ENCODE measurements at places on chromosomes 3 and 15.

- DNase-seq = no peak
These were observed 689.1 kb upstream of the LMCD1 start for GRCh38 chr3:7812490-7812889.

DNA sequence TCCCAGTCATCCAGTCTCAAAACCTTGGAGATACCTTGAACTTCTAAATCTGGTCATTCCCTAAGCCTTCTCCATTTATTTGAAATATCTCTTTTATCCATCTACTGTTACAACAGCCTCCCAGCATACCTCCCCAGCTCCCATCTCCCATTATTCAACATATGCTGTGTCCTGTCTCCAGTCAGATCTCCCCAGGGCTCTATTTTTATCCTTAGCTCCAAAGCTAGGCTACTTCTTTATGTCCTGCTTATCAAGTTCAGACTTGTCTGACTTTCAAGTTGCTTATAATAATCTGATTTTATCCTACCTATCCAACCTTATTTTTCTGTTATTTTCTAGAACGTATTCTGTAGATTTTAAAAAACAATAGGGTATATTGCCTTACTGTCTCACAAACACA lies 44.2 kb downstream of the IQGAP1 start:
- DNase-seq = no peak

DNA sequence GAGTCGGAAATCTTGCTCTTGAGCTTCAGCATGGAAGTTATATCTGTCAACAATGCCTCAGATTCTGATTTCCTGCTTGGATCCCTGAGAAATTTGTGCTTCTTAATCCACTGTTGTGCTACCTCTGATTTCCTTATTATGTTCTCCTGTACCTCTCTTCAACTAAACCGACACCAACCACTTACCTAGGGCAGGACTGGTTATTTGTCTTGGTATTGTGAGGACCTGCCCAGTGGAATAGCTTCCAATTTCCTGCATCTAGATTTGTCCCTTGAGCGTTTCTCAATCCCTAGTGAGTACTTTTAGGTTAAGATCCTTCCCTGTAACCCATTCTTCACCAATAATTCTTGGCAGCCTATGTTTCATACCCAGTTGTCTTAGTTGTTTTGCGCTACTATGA lies 720.5 kb upstream of the ZNF385D start:
- DNase-seq = no peak

- no peak for DNase-seq
These were observed 76.3 kb downstream of the KLHL25 start for GRCh38 chr15:85718271-85718971.

DNA sequence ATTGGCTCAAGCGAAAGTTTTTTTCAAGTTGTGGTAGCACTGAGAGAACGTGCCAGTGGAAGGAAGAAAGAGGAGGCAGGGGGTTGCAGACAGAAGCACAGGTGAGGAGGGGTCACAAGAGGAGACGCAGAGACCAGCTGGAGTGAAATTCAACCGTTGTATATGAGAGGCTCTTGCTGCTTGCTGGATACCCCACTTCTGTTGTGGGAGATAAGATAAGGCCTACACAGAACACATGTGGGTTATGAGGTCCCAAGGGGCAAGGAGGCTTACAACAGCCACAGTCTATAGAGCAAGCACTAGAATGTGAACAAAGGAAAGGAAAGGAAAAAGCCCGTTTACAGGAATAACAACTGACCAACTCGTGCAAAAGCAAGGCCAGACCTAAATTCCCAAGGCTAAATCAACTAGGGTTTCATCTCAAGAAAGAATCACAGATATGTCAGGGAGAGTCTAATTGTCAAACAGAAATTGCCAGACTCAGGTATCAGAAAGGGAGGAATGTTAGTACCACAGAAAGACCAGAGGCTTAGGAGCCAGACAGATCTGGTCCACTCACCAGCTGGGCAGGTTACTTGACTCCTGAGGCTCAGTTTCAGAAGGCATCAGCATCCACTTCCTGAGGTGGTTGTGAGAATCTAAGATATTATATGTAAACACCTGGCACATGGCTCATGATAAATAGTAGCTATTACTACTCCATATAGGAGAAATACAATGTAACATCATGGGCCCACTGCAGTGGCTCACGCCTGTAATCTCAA lies 60.9 kb downstream of the MSL2 start:
- peak; percentile 25 for DNase-seq

DNA sequence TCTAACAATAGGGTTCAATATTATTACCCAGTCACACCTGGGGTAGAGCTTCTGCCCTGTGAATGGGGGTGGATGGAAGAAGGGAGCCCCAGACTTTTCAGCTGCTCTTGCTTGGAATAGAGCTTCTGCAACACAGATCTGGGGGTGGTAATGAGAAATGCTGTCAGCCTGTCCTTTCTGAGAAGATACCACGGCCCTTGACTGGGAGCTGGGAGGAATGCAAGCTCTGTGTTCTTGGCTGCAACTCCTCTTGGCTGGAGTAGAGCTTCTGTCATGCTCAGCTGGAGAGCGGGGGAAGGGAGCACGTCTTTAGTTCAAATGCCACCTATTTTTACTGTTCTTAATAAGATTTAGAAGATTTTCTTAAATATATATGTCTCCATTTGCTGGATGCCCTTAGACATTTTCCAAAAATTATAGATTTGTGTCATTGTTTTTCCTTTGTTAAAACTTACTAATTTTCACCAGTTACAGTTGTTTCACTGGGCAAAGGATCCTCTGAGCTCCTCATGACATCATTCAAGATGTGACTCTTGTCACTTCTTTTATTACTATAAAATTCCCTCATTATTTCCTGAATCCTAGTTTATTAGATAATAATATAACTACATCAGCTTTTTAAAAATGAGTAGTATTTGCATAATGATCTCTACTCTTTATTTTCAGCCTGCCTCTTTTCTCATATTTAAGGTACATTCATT lies 180.0 kb upstream of the TGFBR2 start:
- DNase-seq = no peak

- DNase-seq = peak; percentile 25
These were observed 23.7 kb downstream of the PRR23E start for GRCh38 chr3:127216415-127217261.

DNA sequence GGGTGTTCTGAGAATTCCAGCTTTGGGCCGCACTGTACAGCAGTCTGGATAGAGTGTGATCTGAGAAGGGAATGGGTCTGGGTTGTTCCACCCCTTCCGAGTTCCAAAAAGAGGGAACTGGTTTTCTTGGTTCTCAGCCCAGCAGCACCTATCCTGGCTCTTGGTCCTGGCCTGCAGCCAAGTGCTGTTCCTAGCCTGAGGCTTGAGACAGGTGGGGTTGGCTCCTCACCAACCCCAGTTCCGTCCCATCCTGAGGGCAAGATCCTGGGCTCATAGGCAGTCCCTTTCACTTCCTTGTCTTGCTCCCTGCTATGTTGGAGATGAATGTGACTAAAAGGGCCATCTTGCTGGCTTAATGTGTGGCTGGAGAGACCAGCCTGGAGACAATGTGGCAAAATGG lies 15.2 kb downstream of the IVD start:
- DNase-seq = no peak

- peak; percentile 83 for DNase-seq
These were observed 195.2 kb upstream of the DPPA4 start for GRCh38 chr3:109532257-109533216.

Measured in eye (tissue), 1 donor.